H9 (cell line): ENCODE measurements at places on chromosomes 16 and 17. TPM values are rescaled to one million over a fixed set of nuclear protein-coding genes. Genes with fewer than 3 reads are reported as not detected.

Gene NOB1
- 98.7 and 101 TPM in 2 replicates for total RNA-seq

DNA sequence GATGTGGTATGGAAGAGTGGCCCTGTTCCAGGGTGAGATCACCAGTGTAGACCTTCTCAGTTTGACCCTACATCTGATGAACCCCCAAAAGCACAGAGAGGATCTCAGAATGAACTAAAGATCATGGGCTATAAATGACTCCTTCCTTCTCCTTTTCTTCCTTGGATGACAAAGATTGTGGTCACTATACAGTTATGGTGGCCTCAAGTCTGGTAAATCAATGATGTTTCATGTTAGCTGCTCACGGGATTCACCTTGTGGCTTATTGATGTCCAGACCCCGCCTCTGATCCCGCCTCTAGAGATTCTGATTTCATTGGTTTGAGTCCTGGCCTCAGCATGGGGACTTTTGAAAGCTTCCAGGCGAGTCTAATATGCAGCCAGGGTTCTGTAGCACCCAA is 112.2 kb downstream of the PITPNC1 start:
- peaks cover 6% of the 10 kb centered on the region; the same call in 1 of the 2 replicates for H3K36me3 ChIP-seq
- no peak overlapping the region for H3K4me3 ChIP-seq
- peak; percentile 19 for DNase-seq
- H3K27me3 ChIP-seq: no peaks in the 10 kb centered on the region
- H3K27ac ChIP-seq: no peak overlapping the region

GRCh38 chr17:29158488-29159275 is 21.5 kb downstream of the MYO18A start:
- no peak overlapping the region for H3K27ac ChIP-seq
- no peak for DNase-seq
- H3K27me3 ChIP-seq: no peaks in the 10 kb centered on the region
- H3K36me3 ChIP-seq: no peaks in the 10 kb centered on the region; the same call in 2 of the 3 replicates
- H3K4me1 ChIP-seq: peaks cover 17% of the 10 kb centered on the region; the same call in 1 of the 2 replicates

DNA sequence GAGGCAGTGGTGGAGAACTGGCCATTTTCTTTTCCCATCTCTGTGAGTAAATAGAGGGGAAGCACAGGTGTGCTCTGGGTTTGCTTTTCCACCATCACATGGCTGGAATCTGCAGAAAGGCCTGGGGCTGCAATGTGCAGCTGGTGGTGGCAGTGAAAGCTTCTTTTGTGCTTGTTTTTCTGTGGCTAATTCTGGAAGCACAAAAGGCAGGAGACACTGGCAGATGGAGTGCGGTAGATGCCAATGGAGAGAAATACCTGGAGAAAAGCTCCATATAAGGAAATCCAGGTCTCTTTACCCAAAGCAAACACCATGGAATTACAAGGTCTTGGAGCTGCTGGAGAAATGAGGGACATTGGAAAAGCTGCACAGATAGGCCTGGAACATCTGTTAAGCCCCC is 146.9 kb downstream of the HAPSTR1 start:
- H3K27ac ChIP-seq: no peak overlapping the region
- H3K4me3 ChIP-seq: no peak overlapping the region
- no peaks in the 10 kb centered on the region for H3K4me1 ChIP-seq
- DNase-seq: no peak
- H3K36me3 ChIP-seq: peaks cover 7% of the 10 kb centered on the region

Gene DVL2
- total RNA-seq: 82.9 and 84.1 TPM in 2 replicates

Gene TNFRSF13B
- total RNA-seq: 0.11 and 0.28 TPM in 2 replicates

DNA sequence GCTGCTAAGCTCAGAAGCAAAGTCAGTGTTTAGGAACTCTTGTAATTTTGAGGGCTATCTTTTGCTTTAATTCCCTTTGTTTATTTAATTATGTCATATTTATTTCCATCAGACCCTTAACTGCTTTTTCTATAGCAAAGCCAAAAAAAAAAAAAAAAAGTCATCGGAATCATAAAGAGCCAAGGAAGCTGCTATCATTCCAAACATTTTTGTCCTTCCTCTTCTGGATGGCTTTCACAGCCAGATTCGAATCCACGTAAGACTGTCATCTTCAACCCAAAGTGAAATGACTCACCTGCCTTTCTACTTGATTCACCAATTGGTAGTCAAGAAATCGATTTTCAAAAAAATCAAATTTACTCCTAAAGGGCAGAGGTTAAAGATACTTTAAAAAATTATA is 38.4 kb downstream of the WIPI1 start:
- H3K4me1 ChIP-seq: no peaks in the 10 kb centered on the region
- no peaks in the 10 kb centered on the region for H3K27me3 ChIP-seq
- no peak overlapping the region for H3K4me3 ChIP-seq
- peaks cover 58% of the 10 kb centered on the region for H3K36me3 ChIP-seq

GRCh38 chr16:46573008-46573833 is 48.0 kb downstream of the SHCBP1 start:
- H3K27me3 ChIP-seq: no peaks in the 10 kb centered on the region
- no peak overlapping the region for H3K27ac ChIP-seq
- no peak overlapping the region for H3K4me3 ChIP-seq
- H3K36me3 ChIP-seq: no peaks in the 10 kb centered on the region
- no peaks in the 10 kb centered on the region for H3K4me1 ChIP-seq

GRCh38 chr17:12348476-12348875 is 317.2 kb upstream of the MYOCD start:
- DNase-seq: no peak
- H3K4me1 ChIP-seq: no peaks in the 10 kb centered on the region
- no peak overlapping the region for H3K4me3 ChIP-seq
- H3K36me3 ChIP-seq: no peaks in the 10 kb centered on the region
- H3K27me3 ChIP-seq: no peaks in the 10 kb centered on the region
- H3K27ac ChIP-seq: no peak overlapping the region

DNA sequence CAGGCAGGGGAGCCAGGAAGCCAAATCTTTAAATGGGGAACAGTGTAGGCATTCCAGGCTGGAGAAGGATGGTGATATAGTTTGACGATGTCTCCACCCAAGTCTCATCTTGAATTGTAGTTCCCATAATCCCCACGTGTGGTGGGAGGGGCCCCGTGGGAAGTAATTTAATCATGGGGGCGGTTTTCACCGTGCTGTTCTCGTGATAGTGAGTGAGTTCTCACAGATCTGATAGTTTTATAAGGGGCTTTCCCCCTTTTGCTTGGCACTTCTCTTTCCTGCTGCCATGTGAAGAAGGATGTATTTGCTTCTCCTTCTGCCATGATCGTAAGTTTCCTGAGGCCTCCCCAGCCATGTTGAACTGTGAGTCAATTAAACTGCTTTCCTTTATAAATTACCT is 28.8 kb downstream of the GINS3 start:
- no peaks in the 10 kb centered on the region for H3K36me3 ChIP-seq
- H3K4me1 ChIP-seq: peaks cover 7% of the 10 kb centered on the region; the same call in 1 of the 2 replicates
- no peak overlapping the region for H3K4me3 ChIP-seq
- no peak overlapping the region for H3K27ac ChIP-seq

Gene SALL1
- 87.6 and 101 TPM in 2 replicates for total RNA-seq

DNA sequence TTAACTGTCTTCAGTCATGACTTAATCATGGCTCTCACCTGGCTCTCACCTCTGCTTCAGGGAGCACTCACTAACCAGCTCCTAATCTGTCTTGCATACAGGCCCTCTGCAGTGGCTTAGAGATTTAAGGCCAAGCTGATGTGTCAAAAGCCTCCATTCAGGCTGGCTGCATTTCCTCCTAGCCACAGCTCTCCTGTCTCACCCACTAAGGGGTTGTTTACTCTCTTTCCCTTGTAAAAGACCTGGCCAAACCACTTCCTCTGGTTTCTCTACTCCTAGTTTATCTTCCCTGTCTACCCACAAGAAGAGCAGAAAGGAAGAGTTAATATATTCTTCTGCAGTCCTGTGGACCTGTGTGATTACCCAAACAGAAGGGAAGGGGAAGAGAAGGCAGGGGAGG is 9.3 kb upstream of the ASIC2 start:
- no peak for DNase-seq
- H3K27ac ChIP-seq: no peak overlapping the region
- no peaks in the 10 kb centered on the region for H3K4me1 ChIP-seq
- H3K36me3 ChIP-seq: no peaks in the 10 kb centered on the region
- no peaks in the 10 kb centered on the region for H3K27me3 ChIP-seq

DNA sequence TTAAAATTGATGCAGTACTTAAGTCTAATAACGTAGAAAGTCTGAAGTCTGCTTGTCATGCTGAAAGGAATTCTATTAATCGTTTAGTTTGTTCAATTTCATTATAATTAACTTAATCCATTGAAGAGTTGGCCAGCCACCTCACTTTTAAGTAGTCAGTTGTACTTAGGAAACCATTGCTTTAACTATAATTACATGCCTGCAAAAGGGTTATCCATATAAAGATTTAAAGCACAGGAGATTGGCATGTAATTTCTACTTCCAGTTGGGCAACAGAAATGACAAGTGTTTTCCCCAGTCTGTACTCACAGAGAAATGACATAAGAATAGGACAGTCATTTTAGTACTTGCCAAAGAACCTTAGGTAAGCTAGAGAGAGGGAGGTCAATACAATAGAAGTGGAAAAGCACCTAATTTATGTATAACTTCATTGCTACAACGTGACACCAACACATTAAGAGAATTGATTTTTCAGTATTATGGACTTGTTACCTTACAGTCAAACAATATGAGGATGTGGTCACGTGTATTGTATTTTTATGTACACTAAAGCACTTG is 3.7 kb upstream of the USP32 start:
- H3K4me1 ChIP-seq: peaks cover 2% of the 10 kb centered on the region; the same call in 1 of the 2 replicates
- H3K36me3 ChIP-seq: no peaks in the 10 kb centered on the region
- no peaks in the 10 kb centered on the region for H3K27me3 ChIP-seq
- H3K27ac ChIP-seq: no peak overlapping the region

GRCh38 chr16:64094181-64094965 is 1027.5 kb downstream of the CDH11 start:
- no peak overlapping the region for H3K4me3 ChIP-seq
- no peaks in the 10 kb centered on the region; the same call in 1 of the 2 replicates for H3K4me1 ChIP-seq
- no peaks in the 10 kb centered on the region for H3K27me3 ChIP-seq

Gene FOXF1
- not detected in 2 replicates for total RNA-seq

- no peak for DNase-seq
- no peaks in the 10 kb centered on the region; the same call in 1 of the 3 replicates for H3K36me3 ChIP-seq
- H3K27me3 ChIP-seq: no peaks in the 10 kb centered on the region
- no peak overlapping the region for H3K4me3 ChIP-seq
- H3K27ac ChIP-seq: no peak overlapping the region
Measured at GRCh38 chr16:51211148-51211547, 60.1 kb upstream of the SALL1 start.

GRCh38 chr16:87390641-87391323 is 1.4 kb upstream of the MAP1LC3B start:
- no peak overlapping the region for H3K27ac ChIP-seq
- peak overlapping the region; percentile 77 for H3K4me3 ChIP-seq
- DNase-seq: no peak
- H3K4me1 ChIP-seq: peaks cover 4% of the 10 kb centered on the region; the same call in 1 of the 2 replicates

Gene KRT23
- total RNA-seq: not detected in 2 replicates

- H3K27me3 ChIP-seq: no peaks in the 10 kb centered on the region
- H3K4me1 ChIP-seq: no peaks in the 10 kb centered on the region
- no peak overlapping the region for H3K27ac ChIP-seq
- DNase-seq: no peak
Measured at GRCh38 chr16:85386467-85387170, 226.5 kb upstream of the GSE1 start.

DNA sequence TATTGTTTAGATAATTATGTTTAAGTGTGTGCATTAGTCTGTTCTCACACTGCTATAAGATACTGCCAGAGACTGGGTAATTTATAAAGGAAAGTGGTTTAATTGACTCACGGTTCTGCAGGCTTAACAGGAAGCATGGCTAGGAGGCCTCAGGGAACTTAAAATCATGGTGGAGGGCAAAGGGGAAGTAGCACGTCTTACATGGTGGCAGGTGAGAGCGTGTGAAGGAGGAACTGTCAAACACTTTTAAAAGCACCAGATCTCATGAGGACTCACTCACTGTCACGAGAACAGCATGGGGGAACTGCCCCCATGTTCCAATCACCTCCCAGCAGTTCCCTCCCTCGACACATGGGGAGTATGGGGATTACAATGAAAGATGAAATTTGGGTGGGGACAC is 203.5 kb upstream of the GOT2 start:
- H3K27me3 ChIP-seq: no peaks in the 10 kb centered on the region
- H3K4me3 ChIP-seq: no peak overlapping the region
- no peaks in the 10 kb centered on the region for H3K36me3 ChIP-seq

DNA sequence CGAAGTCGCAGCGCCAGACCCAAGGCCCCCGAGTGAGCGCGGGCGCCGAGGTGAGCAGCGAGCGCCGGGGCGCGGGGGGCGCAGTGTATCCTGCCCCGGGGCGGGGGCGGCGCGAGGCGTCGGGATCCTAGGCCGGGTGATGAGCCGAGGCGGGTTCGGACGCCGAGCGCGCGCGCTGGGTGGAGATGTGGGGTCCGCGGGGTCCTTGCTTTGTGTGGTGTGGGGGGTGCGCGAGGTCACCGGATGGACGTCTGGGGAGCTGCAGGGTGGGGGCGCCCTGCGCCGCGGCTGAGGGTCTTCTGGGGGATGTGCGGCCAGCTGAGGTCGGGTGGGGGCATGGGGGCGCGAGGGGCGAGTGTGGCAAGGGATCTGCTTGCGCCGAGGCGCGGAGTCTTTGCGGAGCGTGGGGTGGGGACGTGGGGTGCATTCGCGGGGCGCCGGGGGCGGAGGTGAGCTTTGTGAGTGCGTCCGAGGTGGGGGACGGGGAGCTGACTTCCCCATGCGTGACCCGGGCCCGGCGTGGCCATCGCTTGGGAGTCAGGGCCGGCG is 560 bp downstream of the RAI1 start:
- no peak overlapping the region for H3K27ac ChIP-seq
- no peaks in the 10 kb centered on the region for H3K36me3 ChIP-seq
- H3K27me3 ChIP-seq: peaks cover 71% of the 10 kb centered on the region; the same call in 1 of the 2 replicates
- no peak for DNase-seq
- peak overlapping the region; percentile 80 for H3K4me3 ChIP-seq

Gene SCGB1C2
- total RNA-seq: not detected in 2 replicates

- H3K27me3 ChIP-seq: no peaks in the 10 kb centered on the region
- H3K36me3 ChIP-seq: peaks cover 74% of the 10 kb centered on the region
- no peaks in the 10 kb centered on the region for H3K4me1 ChIP-seq
- H3K4me3 ChIP-seq: no peak overlapping the region
- H3K27ac ChIP-seq: no peak overlapping the region
Measured at GRCh38 chr17:50192618-50193291, 8.7 kb downstream of the COL1A1 start.

GRCh38 chr17:66580956-66581391 is 253.9 kb upstream of the CACNG5 start:
- peaks cover 4% of the 10 kb centered on the region; the same call in 1 of the 2 replicates for H3K36me3 ChIP-seq
- H3K27ac ChIP-seq: no peak overlapping the region
- no peaks in the 10 kb centered on the region for H3K27me3 ChIP-seq
- DNase-seq: no peak
- H3K4me3 ChIP-seq: no peak overlapping the region
- peaks cover 2% of the 10 kb centered on the region; the same call in 1 of the 2 replicates for H3K4me1 ChIP-seq

DNA sequence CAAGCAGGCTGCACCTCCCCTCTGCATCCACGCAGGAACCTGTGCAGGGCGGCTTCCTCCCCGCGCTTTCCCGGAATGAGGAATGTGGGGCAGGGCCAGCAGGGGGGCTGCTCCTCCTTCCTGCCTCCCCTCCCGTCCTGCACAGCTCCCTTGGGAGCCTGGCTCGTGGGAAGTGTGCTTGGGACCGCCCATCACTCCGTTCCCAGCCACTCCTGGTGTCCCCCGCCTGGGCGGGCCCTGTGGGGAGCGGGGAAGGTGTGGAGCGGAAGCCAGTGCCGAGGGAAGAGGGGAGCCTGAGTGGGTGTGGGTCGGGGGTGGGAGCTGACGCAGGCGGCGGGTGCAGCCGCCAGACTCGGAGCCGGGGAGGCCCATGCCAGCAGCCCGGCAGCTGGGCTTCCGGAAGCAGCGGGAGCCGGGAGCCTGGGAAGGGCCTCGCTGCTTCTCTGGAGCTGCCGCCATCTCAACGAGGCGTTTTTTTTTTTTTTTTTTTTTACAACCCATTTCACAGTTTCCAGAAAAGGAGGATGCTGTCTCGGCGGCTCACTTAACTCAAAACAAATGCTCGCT is 24.1 kb downstream of the BAHCC1 start:
- H3K27ac ChIP-seq: no peak overlapping the region
- H3K4me3 ChIP-seq: no peak overlapping the region
- no peaks in the 10 kb centered on the region for H3K4me1 ChIP-seq
- no peaks in the 10 kb centered on the region for H3K27me3 ChIP-seq
- no peak for DNase-seq
- no peaks in the 10 kb centered on the region for H3K36me3 ChIP-seq

Gene CES1
- total RNA-seq: not detected in 2 replicates
